ENCODE measurements at places on chromosomes 4 and X. TPM values are rescaled to one million over a fixed set of nuclear protein-coding genes. Genes with fewer than 3 reads are reported as not detected.

- peak; percentile 37 for DNase-seq
These were observed 35.6 kb upstream of the CDKN2AIP start for GRCh38 chr4:183408796-183409195.

DNA sequence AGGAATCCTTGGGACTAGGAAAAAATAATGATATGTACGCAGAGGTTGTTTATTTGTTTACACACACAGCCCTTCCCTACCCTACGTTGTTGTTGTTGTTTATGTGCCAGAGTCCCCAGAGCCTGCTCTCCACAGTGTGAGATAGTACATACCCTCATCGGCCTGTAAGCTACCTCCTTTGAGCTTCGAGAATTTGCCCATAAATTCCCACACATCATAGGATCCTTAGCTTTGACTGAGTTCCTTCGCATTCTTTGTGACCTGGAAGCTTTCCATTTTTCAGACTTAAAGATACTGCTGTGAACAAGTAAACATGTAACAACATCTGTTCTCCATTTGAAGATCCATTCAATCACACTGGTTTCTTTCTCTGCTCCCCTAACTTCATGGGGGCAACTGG, 114.5 kb downstream of the IRF2 start:
- no peak for DNase-seq

GRCh38 chrX:121949041-121949760, 901.8 kb downstream of the GLUD2 start:
- DNase-seq, result no peak

DNA sequence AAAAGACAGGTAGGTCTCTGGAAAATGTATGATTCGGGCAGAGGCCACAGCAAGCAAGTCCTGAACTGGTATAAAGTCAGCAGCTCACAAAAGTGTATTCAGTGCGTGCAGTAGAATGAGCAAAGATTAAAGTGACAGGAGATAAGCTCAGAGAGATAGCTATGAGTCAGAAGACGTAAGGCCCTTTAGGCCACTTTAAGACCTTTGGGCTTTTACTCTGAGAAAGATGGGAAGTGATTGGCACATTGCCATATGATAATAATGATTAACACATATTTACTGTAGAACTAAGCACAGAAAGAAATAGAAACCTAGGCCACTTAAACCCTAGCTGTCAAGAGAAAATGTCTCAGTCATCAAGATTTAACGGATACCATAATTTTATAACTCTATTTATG, 51.7 kb downstream of the TBCK start:
- DNase-seq, result no peak

GRCh38 chrX:11449613-11450012, 156.4 kb downstream of the AMELX start:
- no peak for DNase-seq

DNA sequence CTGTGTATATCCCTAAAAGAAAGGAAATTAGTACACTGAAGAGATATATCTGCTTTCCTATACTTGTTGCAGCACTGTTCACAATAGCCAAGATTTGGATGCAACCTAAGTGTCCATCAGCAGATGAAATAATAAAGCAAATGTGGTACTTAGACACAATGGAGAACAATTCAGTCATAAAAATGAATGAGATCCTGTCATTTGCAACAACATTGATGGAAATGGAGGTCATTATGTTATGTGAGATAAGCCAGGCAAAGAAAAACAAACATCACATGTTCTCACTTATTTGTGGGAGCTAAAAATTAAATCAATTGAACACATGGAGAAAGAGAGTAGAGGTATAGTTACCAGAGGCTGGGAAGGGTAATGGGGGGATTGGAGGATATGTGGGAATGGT, 611.9 kb downstream of the STPG2 start:
- DNase-seq, result no peak

GRCh38 chr4:112199041-112199440, 32.5 kb upstream of the AP1AR start:
- no peak for DNase-seq

GRCh38 chr4:40669504-40669903, 39.8 kb upstream of the RBM47 start:
- DNase-seq, result no peak

DNA sequence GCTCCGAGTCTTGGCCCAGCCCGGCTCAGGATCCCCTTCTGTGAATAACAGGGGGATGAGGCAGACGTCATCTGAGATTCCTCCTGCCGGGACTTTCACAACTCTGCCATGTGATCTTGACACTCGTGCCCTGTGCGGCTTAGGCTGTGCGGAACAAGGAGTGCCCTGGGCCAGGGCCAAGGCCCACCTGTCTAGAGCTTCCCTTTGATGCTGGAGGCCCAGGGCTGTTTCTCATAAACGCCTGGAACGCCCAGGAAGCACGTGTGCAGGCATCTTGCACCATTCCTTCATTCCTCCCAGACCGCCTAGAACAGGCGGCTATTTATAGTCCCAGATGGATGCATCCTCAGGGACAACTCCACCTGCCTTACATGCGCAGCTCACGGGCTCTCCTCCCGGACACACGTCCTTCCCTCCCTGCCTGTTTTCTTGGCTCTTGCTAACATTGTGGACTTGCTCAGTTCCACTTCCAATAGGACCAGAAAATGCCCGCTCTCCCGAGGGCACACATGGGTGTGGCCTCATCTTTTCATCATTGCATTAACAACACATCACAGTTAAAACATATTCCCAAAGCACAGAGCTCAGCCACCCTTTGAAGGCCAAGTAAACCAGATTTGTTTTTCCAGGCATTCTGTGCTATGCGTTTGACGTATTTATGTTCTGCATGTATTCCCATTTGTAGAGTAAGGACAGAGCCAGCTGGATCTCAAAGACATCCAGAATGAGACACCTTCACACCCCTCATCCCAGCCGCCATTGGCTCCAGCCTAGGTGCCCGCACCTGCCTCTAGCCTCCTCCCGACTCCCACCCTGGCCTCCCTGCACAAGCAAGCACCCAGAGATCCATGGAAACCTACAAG, 57.2 kb downstream of the ABLIM2 start:
- no peak for DNase-seq

DNA sequence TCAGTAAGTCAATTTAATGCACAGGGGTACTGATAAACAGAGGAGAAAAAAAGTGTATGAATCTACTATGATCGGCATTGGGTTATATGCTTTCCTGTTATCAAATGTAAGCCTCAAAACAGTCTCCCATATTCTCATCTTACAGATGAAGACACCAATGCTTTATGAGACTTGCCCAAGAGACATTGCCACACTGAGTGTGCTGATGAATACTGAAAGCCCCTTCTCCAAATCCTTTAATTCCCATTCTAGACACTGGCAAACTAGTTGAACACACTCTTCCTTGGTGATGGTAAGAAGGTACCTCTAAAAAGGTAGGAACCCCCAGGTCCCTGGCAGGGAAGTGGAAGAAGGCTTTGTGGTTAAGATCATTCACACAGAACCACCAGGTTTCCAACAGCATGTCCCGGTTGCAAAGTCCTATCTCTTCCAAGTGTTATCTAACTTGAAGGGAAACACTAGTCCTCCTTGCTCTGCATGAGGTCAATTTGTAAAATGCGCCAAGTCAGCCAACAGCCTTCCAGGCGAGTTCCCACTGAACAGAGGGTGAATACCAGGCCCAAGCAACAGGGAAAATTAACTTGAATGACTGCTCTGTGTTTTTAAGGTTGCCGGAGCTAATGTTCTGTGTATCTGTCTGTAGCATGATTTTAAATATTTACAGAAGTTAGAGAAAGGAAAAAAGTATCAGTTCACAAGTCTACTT, 5.1 kb downstream of the SETD7 start:
- no peak for DNase-seq

- no peak for DNase-seq
These were observed 227.0 kb downstream of the DKK2 start for GRCh38 chr4:106809076-106809475.

GRCh38 chr4:68319040-68319439, 30.9 kb downstream of the YTHDC1 start:
- no peak for DNase-seq

DNA sequence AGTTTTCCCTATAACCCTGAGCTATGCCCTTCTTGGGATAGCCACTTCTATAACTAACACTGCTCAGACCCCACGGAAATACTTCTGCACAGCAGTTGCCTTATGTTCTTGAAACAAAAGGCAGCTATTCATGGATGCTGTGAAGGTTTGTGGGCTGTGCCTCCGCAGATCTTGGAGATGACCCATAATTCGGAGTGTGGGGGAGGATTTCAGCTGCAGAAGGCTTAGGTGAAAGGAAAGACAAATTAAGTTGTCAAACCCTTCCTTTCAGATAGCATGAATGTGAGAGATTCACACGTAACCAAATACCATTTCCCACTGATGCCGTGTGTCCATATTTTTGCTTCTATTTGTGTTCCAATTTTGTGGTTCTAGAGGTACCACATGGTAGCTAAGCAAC, 38.1 kb upstream of the NYX start:
- peak; percentile 3 for DNase-seq

- DNase-seq, result no peak
These were observed 51.3 kb downstream of the YIPF6 start for GRCh38 chrX:68550193-68550592.

DNA sequence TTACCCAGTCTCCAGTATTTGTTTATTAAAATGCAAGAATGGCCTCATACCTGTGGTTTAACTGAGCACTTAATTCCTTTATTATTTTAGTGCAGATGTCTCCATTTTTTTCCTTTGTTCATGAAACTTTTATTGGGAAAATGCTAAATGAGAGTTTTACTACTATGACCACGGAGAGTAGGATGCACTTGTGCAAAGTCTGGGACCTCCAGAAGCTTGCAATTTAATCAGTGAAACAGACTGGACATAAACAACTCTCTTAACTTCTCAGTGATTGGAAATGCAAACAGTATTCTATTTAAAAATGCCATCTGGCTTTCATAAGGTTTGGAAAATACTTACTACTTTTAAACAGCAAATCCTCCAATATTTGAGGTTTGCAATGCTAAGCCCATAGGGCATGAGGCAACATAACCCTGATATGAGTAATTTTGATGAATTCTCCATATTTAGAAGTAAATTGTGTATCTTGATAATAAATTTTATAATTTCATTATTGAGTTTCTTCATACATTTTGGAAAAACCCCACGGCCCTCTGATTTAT, 718.7 kb upstream of the MAGEB2 start:
- no peak for DNase-seq

GRCh38 chr4:32318926-32319325, 1598.8 kb downstream of the PCDH7 start:
- DNase-seq, result no peak

DNA sequence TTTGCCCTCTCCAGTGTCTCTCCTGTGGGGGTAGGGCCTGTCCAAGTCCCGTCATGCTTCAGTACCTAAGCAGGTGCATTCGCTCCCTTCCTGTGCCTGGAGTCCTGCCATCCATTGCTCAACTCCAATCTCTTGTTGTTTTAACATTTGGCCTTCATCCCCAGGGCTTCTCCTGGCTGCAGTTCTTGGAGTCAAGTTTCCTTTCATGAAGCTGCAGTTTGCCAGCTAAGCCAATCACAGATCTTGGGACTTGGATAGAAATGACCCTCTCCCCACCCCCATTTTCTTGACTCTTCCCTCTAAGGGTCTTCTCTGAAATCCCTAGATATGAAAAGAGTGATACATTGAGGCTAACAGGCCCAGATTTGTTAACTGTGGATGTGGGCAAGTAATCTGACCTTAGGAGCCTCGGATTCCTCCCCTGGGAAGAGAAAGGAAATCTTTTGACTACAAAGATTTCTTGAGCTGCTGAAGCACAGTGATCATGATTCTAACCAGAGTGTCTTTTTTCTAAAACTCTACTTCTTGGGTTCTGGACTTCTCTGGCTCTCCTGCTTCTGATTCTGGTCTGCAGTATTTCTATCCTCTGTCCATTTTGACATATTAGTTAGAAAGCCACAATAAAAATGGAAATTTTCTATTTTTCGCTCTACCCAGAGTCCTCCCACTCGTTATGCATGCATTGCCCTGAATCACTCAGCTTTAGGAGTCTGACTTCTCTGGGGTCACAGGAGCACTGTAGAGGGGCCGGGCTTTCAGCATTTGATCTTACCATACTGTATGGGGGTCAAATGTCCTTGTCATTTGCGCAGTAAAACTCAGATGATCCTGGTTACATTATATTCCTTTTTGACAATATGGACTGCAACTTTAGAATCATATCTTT, 61.0 kb downstream of the CHRNA9 start:
- DNase-seq, result no peak

- no peak for DNase-seq
These were observed 4.8 kb downstream of the CNGA1 start for GRCh38 chr4:48011722-48012121.

GRCh38 chr4:78484574-78484973, 67.0 kb upstream of the ANXA3 start:
- no peak for DNase-seq

GRCh38 chr4:52914051-52914605, 52.0 kb downstream of the RASL11B start:
- DNase-seq, result no peak

DNA sequence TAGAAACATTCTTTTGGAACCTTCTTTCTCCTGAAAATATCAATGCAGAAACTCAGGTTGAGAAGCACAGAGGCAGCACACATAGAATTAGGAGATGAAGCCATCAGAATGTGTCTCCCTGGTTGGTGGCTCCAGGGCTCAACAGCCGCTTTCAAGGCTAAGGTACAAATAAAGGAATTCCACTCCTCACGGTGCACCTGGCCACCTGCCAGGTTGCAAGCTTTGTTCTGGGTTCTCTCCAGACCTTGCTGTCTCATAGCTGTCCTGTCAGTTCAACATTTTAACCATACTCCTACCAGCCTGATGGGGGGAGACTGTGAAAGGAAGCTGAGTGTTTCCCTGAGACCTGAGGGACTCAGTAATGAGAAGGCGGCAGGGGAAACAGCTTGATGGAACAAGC, 96.3 kb upstream of the HPF1 start:
- DNase-seq, result no peak

- no peak for DNase-seq
These were observed 219.7 kb downstream of the DCLK2 start for GRCh38 chr4:150297861-150298474.

DNA sequence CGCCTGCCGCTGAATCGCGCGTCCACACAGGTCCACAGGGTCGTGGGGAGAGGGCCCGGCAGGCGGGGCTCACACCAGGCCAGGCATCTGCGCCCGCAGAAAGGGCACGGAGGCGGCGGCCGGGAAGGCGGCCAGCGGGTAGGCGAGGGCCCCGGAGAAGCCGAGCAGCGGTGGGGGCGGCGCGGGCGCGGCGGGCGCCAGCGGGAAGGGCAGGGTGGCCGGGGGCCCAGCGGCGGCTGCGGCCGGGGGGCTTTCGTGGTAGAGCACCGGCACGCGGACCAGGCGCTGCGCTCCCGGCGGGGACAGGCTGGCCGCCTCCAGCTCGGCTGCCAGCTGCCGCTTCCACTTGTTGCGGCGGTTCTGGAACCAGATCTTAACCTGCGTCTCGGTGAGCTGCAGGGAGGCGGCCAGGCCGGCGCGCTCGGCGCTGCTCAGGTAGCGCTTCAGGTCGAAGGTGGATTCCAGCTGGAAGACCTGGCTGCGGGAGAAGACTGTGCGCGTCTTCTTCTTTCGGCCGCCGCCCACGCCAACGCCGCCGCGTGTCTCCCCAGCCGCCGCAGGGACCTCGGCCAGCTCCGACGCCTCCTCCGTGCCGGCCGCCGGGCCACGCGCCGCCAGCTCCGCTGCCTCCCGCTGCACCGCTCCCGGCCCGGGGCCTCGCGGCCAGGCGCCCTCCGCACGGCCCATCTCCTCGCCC, 3.9 kb downstream of the HMX1 start:
- no peak for DNase-seq

DLG3 gene
- 4.6 TPM for total RNA-seq

ARSH gene
- total RNA-seq, result not detected

MAOB gene
- 113 TPM for total RNA-seq

ARMCX4 gene
- total RNA-seq, result 10.1 TPM

POLR2B gene
- 66.9 TPM for total RNA-seq

RPA4 gene
- total RNA-seq, result 1.3 TPM

TMEM187 gene
- total RNA-seq, result 8.7 TPM

GPAT3 gene
- 9.2 TPM for total RNA-seq

CDS1 gene
- total RNA-seq, result 0.29 TPM

MAP3K15 gene
- 0.10 TPM for total RNA-seq

All from mesenteric fat pad (tissue), 1 donor.